ENCODE measurements at places on chromosomes 12 and 14.

GRCh38 chr12:29559198-29559597 is 61.7 kb upstream of the OVCH1 start:
- DNase-seq = no peak

GRCh38 chr14:58797010-58797429 is 159.3 kb downstream of the DACT1 start:
- no peak for DNase-seq

DNA sequence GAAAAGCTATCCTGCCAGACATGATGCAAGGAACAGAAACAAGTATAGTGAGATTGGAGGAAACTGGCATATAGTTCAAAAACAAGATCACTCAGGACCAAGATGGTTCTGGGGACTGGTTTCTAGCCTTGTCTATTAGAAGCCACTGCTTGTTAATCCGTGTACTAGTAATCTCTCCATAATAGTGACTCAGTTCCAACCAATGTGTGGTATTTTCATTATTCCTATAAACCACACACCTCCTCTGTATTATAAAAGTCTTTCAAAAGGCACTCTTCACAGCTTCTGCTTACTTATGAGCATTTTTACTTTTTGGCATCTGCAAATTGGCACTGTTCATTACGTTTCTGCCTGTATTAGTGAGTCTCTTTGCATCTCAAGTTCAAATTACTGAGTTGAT is 140.3 kb downstream of the SLC6A15 start:
- no peak for DNase-seq

DNA sequence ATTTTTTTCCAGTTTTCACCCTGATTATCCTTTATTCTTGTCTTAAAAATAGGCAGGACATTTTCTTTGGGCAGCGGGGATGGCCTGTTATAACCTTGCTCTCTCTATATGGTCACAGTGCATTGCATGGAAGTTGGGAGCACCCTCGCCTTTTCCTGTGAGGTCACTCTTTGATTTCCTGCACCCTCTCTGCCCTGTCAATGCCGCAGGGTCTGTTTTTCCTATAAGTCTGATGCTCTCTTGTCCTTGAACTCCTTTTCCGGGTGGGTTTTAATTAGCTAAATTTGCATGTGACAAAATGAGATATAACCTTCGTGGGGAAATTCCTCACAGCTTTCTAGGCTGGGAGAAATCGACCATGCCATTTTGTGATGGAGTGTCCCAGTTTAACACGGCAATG is 194.3 kb downstream of the CACNA1C start:
- DNase-seq = no peak

GRCh38 chr12:32255588-32255987 is 143.8 kb upstream of the FGD4 start:
- DNase-seq = no peak

DNA sequence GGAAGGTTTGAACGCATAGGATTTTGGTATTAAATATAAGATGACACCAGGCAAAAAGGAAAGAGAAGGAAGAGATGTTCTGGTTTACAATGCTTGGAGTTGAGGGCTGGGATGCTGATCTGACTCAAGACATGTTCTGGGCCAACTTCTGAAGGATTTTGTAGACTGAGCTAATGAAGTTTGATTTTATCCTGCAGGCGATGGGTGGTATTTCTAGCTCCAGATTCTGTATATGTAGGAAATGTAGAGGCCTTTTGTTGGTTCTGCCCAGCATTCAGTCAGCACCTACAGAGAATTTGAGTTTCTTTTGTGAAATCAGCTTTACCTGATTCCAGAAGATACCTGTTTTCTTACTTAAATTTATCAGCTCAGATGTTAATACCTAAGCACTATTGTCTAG is 48.2 kb downstream of the VEZT start:
- DNase-seq = no peak

DNA sequence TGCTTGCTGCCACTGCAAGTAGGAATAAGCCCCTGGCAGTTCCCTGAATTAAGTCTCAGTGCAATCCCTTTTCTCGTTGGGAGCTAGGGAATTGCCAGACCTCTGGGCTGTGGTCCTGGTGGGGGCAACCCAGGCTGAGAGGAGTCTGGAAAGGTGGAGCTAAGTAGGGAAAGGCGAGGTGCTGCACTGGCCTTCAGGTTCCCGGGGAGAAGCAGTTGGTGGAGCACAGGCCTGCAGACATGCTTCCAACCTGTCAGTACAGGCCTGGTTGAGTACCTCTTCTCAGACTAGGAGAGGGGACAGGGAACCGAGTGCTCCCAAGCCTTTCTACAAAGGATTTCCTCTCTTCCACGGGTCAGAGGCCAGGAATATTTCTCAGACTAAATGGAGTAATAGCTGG is 1.5 kb downstream of the NRIP2 start:
- no peak for DNase-seq

Measured in HFF-Myc (cell line).